ENCODE measurements at places on chromosomes 16 and 17.

- DNase-seq: no peak
Measured at GRCh38 chr16:11072420-11073153, 128.2 kb downstream of the CLEC16A start.

DNA sequence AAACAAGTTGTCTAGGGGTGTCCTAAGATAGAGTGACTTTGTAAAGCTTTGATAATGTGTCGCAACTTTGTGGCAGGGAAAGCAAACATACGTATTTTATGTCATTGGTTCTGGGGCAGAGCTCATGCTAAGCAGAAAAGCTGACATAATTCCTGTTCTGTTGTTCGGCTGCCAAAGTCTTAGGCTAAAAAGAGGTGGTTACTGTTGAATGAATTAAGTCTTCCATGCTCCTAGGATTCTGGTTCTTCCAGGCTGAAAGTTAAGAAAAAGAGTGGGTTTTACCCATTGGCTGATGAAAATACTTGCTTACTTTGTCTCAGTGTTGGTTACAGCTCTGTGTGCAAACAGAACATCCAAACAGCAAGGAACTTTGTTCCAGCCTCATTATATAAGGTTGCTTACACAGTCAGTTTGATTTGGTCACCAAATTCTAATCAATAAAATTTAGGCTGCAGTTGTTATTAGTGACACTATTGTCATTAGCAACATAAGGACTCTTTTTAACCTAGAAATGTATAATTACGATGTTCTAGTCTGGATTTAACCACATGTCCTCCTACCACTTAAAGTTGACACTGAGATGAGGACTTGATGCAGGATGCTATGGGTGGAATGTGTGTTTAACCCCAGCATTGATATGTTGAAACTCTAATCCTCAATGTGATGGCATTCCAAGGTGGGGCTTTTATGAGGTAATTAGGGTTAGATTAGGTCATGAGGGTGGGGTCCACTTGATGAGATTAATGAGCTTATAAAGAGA is 114.0 kb upstream of the GOT2 start:
- no peak for DNase-seq

- DNase-seq: no peak
Measured at GRCh38 chr16:2243031-2243528, 6.8 kb downstream of the DNASE1L2 start.

- DNase-seq: no peak
Measured at GRCh38 chr16:86681031-86681756, 102.8 kb downstream of the FOXL1 start.
